HCT116 (cell line): ENCODE measurements at places on chromosomes 7 and 10.
A peak's percentile ranks its signal among the peaks of the same experiment; 100 is the strongest.

DNA sequence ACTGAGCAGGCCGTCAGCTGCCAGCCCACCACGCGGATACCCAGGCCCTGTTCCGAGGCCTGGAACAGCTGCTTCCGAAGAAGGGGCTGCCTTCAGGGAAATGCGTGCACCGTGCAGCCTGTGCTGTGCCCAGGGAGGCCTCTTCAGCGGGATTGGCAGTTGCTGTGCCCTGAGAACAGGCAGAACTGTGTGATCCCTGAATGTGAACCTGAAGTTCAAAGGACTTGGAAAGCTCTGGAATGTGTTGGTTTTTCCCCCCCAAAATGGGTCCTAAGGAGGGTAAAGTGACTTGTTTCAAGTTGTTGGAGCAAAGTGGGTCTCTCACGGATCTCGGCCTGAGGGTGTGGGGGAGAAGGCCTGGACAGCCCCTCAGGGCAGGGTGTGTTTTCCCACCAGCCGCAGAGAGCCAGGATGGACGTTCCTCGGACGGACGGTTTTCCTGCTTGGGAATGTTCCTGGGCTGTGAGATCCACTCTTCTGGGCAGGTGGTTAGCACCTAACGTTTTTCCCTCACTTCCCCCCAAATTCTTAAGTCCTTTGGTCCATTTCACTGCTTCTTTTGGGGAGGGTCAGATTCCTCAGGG is 2.1 kb downstream of the SPRN start:
- no peak for DNase-seq

DNA sequence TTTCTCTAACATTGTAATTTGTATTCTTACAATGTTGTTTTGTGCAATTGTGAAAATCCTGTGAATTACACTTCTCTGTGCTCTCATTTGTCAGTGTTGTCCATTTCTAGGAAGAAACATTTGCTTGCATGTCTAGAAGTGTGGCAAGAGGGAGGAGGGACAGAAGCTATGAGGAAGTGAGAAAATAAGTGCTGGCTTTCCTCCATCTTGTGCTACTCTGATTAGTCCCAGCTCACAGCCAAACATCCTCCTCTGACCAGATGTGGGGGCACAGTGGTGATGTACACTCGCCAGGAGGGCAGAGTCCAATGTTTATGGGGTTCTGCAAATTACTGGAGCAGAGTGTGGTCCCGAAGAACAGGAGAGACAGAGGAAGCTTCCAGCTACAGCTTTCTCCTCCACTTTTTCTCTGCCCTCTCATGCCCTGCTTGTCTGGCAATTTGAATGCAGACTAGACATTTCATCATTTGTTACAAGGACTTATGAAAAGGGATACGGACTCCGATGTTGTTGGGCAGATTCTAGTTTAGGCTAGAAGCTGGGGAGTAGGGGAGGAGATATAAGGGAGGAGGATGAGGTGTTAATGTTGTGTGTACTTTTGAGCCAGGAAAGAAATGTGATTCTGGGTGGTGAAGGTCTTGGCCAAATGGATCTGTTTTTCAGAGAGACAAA is 131.0 kb upstream of the C1GALT1 start:
- no peak for DNase-seq

DNA sequence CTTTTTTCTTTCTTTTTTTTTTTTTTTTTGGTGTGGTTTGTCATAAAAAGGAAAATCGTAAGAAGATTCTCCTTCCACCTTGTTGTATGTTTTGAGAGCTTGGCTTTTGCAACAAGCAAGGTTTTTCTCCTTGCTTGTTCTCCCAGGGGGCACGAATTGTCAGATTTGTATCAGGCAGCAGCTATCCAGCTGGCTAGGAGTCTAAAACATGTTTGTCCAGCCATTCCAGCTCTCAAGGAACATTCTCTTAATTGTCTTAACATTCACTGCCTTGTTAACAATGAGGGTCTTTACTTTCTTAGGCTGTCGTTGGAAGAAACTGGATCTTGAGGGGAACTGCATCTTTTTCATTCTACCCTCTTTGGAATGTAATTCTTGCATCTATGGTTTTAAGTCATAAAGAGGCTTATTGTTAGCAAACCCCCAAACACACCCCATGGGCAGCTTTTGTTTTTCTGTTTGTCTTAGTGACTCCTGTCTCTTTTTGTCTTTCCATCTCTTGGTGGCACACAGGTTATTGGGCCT is 14.6 kb downstream of the SHTN1 start:
- DNase-seq: no peak

GRCh38 chr7:151448261-151449252 is 8.6 kb upstream of the CRYGN start:
- peak; percentile 13 for DNase-seq

- no peak for DNase-seq
These were observed 100.0 kb downstream of the RNF216 start for GRCh38 chr7:5681423-5681822.

DNA sequence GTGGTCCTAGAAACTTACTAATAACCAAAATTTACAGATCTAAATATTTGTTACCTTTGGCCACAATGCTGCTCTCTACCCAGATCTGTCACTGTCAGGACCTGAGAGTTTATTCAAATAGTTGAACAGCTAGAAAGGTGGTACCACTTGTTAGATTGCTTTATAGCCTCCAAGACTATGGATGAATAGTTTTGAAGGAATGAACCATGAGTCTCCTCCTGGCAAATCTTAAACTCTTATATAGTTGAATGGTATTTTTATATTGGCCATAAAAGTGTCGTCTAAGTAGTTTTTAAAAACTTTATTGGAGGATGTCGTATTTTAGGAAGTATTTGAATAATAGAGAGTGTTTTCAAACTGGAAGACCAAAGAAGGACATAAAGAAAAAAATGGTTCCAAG is 178.7 kb downstream of the AHR start:
- no peak for DNase-seq

DNA sequence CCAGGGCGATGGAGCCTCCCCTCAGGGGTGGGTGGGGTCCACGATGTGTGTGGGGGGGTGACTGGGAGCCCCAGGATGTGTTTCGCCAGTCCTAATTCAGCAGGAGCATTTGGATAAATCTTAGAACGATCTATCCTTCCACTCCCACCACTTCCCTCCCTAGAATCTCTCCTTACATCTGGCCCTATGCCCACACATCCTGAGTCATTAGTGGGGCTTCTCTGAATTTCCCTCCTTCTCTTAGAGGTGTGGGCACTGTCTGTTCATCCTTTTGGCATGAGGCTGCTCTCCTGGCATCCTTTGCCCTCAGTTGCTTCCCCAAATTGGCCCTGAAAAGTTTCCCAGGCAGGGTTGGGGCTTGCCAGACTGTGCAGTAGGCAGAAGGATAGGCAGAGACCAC is 1.6 kb downstream of the GHRHR start:
- no peak for DNase-seq

DNA sequence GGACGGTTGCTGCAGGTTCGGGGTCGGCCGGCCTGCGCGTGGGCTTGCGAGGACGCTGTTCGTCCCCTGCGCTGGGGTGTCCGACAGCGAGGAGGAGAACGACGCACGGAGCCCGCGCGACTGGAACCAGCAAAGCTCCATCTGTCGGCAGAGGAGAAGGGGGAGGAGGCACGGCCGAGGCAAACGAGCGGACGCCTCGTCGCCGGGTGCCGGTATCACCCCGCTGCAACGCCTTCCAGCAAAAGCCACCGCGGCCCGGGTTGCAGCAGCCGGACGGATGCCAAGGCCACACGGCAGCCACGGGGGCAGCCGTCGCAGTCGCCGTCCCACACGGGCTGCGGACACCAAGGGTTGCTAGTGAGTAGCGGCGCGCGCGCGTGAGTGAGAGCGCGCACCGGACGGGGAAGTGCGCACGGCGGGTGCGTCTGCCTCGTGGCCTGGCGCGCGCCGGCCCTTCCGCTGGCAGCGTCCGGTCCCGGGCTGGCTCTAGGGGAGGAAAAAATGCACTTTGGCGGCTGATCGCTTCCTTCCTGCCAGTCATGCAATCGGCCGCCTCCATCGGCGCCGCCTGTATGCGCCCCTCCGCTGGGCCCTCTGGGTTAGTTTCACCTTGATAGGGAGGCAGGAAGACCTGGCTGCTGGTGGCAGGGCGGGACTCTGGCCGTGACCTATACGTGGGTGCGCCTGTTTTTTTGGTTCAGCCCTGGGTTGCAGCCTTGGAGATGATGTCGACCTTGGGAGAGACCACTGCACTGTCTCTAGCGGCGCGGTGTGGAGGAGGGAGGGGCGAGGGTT is 434 bp downstream of the STAMBPL1 start:
- DNase-seq: peak; percentile 51

- DNase-seq: no peak
These were observed 39.2 kb upstream of the TES start for GRCh38 chr7:116171094-116171493.

- DNase-seq: no peak
These were observed 199.1 kb upstream of the LYZL2 start for GRCh38 chr10:30828680-30829079.

- DNase-seq: peak; percentile 72
These were observed 148.7 kb upstream of the RSU1 start for GRCh38 chr10:16965740-16966447.

DNA sequence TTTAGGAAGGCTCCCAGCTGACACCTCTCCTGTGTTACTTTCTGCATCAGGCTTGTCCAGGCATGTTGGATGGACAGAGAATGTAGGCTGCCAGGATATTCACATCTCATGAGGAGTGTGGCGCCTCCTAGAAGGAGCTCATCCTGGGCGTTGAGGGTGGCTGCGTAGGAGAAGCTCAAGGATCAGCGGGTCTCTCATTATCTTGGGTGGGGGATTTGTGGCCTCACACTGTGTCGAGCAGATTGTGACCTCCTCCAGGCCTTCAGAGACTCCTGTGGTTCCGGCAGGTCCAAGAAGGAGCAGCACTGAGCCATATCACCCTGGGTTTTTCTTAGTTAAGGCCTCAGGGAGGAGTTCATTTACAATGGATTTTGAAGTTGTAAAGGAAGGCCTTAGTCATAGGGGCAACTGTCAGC is 8.7 kb upstream of the COBL start:
- no peak for DNase-seq

DNA sequence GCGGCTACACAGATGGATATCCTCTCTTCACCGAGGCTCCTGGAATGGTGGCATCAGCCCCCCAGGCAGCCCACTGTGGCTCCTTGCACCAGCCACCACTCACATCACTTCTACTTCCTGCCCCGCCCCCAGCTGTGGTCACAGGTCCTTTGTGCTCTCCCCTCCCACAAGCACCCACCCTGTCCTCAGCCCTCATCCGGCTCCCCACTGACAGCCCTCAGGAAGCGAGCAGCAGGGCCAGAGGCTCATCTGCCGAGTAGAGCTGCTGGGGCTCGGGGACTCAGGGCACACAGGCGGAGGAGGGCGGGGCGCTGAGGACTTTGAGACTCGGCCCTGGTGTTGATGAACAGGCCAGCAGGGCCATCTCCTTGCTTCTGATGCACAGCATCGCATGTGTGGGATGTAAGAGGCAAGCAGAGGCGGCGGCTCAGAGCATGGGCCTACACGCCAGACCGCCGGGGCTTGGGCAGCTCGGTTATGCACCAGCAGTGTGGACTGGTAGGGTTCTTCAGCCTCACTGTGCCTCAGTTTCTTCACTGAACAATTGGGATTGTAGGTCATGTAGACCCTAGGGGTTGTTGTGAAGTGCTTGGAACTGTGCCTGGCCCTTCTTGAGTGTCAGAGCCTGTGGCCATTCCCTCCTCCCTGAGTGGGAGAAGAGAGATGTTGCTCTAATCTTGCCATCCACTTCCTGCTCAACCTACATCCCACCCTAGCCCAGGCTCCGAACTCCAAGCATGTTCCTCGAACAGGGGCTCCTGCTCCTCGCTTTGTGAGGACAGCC is at the start of gene PRF1:
TSS of gene PRF1 (minus strand) at position 77 of the 784 bp plus-strand sequence. CDS start 1,839 bp downstream, outside the sequence.
- DNase-seq: no peak

DNA sequence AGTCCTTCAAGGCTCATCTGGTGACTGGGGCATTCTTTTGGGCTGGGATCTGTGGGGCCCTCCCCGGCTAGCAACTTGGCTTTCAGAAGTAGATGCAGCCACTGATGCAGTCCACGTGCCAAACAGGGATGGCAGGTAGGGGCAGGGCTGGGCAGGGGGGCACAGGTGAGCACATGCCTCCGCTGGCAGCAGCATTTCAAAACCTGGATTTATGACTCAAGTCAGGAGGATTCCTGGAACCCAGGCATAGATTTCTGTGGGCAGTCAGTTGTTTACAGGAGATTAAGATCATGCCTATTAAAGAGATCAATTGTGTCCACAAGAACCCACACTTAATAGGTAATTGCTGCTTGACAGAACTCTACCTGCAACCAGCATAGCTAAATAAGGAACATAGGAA is 839 bp upstream of the HABP2 start:
- no peak for DNase-seq

GRCh38 chr7:131803816-131804215 is 247.4 kb upstream of the PODXL start:
- DNase-seq: no peak

GRCh38 chr7:37180828-37181549 is 267.7 kb downstream of the ELMO1 start:
- DNase-seq: no peak

DNA sequence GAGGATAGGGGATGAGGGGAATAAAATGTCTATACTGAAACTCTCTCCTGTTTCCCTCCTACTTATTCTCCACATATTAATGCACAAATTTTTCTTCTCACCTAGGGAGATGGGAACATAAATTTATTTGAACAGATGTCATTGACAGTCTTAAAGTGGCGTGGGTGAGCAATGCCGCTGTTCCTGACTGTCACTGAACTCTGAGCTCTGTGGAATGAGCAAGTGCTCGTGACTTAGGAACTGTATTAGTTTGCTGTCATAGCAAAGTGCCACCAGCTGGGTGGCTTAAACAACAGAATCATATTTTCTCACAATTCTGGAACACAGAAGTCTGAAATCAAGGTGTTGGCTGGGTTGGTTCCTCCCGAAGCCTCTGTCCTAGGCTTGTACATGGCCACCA is 29.1 kb downstream of the INPP5F start:
- DNase-seq: no peak

DNA sequence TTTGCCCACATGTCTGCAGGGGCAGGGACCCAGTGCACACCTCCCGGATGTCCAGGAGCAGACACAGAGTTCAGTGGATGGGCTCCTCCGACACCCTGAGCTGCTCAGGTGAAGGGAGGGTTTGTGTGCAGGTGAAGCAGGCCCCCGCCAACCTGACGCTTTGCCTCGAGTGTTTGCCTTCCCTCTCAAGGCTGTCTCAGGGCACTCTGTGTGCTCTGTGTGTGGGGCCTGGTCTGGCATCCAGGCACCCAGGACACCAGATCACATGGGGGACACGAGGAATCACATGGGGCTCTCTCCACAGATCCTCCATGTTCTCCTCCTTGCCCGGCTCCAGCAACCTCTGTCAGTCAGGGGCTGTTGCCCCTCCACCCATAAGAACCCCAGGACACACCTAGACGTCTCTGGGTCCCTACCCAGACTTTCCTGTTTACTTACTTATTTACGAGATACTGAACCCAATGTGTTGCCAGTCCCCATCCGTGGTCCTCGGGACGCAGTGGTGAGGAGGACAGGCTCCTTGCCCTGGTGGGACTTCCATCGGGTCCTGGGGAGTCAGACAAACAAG is 99.5 kb downstream of the HTR5A start:
- DNase-seq: no peak

- no peak for DNase-seq
These were observed 16.2 kb upstream of the GIMAP8 start for GRCh38 chr7:150434240-150434639.

DNA sequence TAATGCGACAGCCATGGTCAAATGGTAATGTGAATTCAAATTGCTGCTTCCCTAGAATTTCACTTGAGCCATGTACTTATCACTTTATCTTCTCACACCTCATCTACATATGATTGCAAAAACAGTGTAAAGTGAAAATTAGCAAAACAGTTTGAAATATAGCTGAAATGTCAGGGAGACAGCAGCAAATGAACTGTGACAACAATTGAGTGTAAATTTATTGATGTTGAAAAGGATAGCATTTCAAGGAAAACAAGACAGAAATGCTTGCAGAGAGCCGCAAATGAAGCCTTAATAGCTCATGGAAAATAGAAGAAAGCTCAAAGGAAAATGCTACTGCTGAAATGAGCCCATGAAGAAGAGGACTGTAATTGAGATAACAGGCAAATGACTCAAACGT is 516.2 kb upstream of the POT1 start:
- no peak for DNase-seq
